ENCODE measurements at places on chromosomes 12 and 14.

DNA sequence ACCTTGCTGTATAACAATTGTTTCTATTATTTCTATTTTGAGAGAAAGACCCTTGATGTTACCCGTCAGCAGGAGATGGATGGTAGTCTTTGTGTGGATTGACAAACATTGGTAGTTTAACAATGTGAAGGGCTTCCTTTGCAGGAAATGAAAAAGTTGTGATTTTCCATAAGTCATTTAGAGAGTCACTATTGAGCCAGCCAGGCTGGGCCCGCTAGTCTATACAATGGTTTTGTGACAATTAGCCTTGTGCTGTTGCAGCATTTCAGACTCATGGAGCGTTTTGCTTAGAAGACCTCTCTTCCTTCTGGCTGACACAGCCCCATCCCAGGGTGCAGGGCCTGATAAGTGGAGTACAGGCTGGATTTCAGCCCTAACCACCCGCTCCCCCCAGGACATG lies 18.3 kb upstream of the SLC38A2 start:
- DNase-seq = no peak

GRCh38 chr14:103535081-103535890 lies 6.3 kb downstream of the TRMT61A start:
- no peak for DNase-seq

- no peak for DNase-seq
Observed at GRCh38 chr14:103014466-103015228, 42.7 kb downstream of the CDC42BPB start.

DNA sequence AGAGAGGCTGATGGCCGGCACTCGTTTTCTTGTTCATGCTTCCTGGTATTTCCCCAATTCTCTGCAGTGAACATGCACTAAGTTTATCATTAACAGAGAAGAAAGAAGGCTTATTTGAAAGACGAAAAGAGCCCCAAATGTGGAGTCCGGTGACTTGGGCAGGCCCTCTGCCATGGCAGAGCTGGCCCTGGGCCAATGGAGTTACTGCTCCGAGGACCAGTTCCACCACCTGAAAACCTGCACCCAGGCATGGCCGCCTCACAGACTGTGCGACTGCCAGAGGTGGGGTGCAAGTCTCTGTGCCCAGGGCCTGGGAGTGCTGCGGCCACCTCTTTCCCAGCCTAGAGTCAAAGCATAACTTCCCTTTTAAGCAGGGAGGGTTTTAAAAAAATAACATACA lies 24.9 kb downstream of the DEGS2 start:
- no peak for DNase-seq

DNA sequence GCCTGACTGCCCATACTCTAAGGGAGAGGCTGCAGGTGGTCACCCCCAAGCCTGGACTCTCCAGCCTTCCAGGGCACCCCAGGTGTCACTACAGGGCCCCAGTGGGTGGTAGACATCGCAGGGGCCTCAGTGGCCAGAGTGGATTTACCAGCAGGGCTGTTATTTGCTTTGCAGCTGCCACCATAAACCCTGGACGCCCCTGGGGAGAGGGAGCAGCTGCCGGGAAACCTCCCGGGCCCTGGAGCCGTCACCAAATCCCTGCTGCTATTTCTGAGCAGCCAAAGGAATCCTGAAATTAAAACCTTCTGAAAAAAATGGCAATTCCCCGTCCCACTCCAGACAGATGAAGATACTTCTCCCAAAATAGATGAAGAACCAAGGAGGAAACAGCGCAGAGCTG lies 13.9 kb downstream of the TMEM119 start:
- DNase-seq = no peak

DNA sequence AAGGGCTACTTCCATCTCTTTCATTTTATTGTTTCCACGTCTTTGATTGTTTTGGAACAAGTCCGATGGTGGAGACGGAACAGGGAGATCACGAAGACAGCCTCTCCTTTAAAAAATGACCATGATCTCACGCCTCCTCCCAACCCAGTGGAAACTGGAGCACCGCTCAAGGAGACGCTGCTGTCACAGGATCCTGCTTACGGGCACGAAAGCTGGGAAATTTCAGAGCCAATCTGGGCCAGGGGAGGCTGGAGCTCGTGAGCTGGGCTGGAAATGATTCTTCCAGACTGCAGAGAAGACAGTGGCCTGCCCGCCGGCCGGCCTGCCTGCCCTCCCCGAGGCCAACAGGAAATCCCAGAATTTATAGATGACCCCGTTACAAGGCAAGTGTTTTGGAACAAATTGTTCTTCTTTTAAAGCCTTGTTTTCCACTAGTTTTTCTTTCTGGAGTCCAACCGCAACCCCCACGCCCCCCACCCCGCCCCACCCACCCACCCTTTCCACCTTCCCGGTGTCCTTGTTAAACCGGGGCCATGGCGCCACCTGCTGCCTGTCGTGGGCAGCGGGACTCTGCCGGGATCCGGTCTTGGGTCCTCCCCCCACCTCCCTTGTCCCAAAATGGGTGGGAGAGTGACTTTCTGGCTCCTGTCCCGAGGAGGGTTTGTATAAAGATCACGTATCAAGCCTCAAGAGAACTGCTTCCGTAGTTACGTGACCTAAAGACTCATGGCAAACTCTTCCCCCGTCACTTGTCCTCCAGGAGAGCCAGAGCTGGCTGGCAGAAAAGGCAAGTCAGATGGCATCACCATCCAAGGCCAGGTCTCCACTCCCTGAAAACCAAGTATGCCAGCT lies 40.3 kb downstream of the MAP1LC3B2 start:
- DNase-seq = peak; percentile 54
